ENCODE measurements at places on chromosomes 2 and 18.
A peak's percentile ranks its signal among the peaks of the same experiment; 100 is the strongest.

- no peak for DNase-seq
Observed at GRCh38 chr2:75065402-75066008, 107.1 kb downstream of the POLE4 start.

DNA sequence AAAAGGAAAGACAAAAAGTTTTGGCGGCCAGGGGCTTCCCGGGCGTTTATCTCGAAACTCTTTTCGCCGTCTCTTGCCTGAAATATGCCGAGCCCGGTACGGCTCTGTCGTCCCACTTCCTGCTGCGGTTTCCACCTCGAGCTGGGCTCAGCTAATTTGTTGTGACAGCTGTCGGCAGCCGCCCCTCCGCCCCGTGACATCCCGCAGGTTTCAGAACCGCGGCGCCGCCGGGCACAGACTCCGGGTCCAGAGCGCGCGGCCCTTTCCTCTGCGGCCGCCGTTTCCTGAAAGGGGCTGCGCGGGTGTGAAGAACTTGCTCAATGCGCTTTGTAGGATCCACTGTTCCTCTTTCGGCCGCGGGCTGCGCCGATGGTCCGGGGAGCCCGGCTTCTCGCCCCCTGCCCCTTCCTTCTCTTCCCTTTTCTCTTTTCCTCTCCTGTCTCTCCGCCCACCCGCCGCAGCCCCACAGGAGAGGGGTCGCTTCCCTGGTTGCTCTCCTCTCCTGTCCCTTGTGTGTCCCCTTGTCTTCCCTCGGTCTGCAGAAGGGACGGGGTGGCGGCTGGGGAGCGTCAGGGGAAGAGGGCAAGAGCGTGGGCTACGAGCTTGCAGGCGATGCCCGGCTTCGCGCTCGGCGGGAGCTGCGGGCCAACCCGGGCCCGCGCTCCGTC, 648 bp downstream of the ARID5A start:
- DNase-seq, result peak; percentile 79

DNA sequence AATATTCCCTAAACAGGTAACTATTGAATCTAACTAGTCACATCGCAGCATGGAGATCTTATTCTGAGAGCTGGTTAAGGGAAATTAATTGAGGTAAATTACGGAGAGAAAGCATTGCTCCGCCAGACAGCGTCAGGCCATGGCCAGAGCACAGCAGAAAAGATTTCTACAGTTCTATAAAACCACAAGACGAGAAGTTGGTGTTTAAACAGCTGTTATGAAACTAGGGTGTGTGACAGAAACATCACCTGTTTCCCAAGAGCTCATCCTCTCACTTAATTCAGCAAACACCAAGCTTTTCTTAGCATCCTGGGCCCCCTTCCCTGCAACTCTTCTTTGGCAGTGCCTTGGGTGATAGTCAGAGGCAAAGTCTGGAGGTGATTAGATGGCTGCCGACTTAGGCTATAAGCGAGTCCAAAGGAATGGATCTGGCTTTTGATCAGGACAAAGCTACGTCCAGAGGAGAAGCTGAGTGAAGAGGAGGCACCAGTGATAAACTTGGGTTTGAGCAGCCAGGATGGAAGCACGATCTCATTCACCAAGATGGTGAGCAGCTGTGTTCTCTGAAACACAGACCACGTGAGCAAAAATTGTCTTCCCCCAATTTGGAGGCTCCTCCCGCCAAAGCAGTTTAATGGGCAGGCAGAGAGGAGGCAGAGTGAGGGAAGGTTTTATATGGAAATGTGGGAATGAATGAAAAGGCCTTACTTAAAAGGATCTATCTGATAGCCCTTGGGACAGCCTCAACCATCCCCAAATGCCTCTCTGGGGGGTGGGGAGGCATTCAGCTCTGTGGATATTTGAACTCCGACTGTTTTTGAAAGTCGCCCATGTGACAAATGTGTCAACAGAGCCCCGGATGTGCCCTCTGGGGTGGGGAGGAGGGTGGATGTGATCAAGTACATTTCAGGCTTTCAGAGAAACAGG, 57.8 kb downstream of the PKDCC start:
- DNase-seq, result peak; percentile 62

DNA sequence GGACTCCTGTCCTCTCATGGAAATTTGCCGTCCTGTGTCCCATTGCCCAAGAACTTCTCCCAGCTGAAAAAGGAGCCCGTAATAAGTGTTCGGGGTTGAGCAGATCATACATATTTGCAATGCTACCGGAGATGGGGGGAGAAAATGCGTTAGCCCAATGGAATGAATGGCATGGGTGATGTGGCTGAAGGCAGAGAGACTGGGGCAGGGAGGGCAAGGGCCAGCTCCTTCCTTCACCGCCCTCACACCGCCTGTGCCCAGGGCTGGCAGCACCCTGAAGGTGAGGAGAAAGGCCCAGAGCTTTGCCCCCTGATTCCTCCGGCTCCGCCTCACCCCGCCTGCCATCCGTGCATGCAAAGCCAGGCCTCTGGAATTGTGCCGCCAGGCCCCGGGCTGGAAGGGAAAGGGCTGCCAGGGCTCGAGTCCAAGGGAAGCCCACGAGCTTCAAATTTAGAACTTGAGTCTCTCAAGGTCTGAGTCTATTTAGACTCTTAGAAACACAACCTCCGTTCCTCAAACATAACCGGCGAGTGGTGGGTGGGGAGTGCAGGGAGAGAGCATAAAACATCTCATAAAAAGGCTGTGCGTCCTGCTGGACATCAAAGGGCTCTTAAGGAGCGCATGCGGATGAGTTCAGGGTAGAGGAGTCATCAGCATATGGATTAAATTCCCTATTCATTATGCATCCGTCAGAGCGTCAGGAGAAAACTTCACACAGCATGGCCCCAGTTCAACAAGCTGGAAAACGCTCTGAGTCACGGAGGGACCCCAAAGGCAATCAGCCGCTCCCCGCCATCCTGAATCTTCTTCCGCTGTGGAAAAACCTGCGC, 121.7 kb upstream of the GLI2 start:
- DNase-seq, result no peak

DNA sequence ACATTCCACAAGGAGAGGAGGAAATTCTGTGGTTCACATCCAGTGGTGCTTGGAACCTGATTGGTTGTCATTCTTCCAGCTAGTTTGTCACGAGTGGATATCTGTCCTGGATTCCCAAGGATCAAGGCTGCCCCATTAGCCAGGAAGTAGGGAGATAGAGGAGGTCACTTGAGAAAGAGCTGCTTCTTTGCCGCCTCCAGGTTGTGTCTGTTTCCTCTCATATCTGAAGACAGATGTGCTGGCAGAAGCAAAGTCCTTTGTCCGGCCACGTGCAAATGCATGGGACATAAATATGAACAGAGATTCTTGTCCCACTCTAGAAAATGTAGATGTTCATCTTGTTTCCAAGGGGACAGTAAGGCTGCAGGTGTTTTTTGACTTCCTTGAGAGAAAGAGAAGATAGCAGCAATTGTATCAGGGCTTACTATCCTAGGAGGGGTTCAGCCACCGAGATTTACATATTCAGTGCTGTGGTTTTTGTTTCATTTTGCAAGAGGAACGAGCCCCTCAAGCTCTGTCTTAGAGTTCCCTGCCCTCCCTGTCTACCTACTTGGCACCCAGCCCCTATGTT, 174.4 kb downstream of the RPIA start:
- no peak for DNase-seq

DNA sequence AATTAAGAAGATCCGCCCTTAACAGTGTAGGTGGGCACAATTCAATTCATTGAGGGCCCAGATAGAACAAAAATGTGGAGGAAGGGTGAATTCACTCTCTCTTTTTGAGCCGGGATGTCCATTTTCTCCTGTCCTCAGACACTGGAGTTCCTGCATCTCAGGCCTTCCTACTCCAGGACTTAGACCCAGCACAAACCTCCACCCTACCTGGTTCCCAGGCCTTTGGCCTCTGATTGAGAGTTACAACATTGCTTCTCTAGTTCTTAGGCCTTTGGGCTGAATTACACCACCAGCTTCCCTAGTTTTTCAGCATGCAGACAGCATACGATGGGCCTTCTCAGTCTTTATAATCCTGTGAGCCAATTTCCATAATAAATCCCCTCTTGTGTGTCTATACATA, 87.8 kb upstream of the TMEM17 start:
- DNase-seq, result no peak

DNA sequence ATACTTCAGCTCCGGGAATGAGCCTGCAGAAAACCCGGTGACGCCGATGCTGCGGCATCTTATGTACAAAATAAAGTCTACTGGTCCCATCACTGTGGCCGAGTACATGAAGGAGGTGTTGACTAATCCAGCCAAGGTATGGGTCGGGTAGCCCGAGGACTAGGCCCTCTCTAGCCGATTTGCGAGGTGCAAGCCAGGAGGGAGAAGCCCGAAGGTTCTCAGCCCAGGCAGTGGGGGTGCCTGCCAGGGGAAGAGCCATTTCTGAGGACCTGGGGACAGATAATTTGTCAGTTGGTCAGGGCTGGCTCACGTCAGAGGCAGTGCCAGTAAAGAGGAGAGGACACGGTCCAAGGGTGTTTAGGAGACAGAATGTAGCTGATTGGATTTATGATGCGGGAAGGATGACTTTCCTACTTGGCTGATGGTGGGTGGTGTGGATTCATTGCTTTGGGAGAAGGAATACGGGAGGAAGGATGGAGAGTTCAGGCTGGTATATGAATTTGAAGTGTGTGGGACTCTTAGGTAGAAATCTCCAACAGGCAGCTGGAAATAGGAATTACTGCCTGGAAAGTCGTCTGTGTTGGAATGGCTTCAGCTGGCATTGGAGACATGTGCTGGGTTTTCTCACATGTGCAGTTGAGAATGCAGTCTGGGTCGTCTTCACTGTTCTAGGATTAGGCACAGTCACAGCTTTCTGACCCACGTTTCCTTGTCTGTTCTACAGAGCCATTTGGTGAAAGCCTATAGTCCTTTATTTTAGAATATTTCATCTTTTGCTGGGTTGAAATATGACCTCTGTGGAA, 874 bp downstream of the NDUFAF7 start:
- no peak for DNase-seq

GRCh38 chr18:8264861-8265411, 344.3 kb upstream of the RAB12 start:
- DNase-seq, result no peak

All from activated CD8-positive, alpha-beta memory T cell treated with anti-CD3 and anti-CD28 coated beads for 1 hour (primary cell).